Right ventricle myocardium superior (tissue), 1 donor: ENCODE measurements at places on chromosomes 6 and 20.

DNA sequence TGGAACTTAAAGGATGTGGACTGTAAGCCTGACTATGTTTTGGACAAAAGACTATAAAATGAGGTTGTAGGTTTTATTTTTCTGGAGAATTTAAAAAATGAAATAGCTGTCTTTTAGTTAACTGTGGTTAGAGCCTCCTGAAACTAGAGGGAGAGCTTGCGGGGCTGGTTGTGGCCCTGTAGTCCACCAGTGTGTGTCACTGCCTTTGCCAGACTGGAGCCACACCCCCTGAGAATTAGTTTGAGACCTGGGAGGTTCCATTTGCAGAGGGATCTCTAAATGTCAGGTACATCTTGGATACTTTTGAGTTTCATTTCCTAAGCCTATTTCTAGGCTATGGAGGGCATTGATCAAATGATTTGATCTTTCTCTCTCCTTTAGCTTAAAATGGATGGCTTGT lies 20.8 kb downstream of the ZC2HC1B start:
- DNase-seq, result no peak

- DNase-seq, result no peak
Observed at GRCh38 chr6:163691049-163691448, 276.5 kb downstream of the QKI start.

DNA sequence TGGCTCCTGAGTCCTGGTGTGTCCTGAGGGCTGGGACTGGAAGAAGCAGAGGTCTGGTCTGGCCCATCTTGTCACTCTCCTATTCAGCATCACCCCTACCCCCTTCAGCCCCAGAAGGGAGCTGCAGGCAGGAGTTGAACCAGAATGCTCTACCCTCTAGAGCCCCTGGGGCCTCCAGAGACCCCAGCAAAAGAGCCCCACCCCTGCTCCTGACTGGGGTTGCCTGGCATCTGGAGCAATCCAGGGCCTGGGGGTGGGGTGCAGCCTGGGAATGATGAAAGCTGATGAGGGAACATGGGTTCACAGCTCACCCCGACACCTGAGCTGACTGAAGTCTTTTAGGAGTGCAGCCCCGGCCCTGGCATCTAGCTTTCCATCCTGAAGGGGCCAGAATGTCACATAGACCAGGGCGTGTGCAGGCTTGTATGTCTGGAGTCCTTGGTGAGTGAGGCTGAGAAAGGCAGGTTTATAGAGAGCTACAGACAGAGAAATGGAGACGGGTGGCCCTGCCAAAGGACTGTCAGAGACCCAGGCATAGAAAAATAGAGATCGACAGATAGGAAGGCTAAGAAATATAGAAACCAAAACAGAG lies 12.2 kb downstream of the FGD2 start:
- no peak for DNase-seq

GRCh38 chr6:37679539-37680476 lies 17.9 kb downstream of the MDGA1 start:
- DNase-seq, result no peak

DNA sequence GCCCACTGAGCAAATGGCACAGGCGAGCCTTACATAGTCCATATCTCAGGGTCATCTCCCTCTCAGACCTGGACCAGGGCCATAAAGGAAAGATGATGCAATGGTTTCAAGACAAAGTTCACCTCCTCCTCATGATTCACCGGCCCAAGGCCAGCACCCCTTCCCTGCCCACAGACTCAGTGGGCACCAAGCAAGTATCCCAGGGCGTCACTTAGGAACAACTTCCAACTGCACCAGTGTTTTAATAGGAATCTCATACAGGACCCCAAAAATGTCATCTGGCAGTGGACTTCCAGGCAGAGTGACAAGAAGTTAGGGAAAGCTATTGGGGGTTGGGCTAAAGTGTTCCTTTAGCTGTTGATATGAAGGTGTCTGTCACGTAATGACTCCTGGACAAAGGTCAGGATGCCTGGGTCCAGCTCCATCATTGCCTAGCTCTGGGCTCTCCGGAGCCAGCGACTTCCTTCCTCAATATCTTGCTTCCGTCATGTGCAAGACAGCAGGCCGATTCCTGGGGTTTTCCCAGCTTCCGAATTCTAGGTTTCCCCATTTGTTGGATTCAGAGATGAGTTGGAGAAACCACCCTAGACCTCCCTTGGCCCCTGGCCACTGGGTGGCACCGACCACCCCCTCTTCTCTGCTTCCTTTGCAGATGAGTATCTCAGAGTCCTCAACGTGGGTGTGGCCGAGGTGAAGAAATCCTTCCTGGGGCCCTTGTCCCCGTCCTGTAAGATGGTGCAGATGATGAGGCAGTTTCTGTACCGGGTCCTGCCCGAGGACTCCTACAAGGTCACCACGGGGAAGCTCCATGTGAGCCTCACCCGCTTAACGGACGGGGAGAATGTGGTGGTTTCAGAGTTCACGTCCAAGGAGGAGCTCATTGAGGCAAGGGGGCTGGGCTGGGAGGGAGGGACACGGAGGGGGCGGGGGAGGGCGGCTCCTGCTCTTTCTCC lies 21.1 kb downstream of the PNPLA1 start:
- DNase-seq, result no peak

DNA sequence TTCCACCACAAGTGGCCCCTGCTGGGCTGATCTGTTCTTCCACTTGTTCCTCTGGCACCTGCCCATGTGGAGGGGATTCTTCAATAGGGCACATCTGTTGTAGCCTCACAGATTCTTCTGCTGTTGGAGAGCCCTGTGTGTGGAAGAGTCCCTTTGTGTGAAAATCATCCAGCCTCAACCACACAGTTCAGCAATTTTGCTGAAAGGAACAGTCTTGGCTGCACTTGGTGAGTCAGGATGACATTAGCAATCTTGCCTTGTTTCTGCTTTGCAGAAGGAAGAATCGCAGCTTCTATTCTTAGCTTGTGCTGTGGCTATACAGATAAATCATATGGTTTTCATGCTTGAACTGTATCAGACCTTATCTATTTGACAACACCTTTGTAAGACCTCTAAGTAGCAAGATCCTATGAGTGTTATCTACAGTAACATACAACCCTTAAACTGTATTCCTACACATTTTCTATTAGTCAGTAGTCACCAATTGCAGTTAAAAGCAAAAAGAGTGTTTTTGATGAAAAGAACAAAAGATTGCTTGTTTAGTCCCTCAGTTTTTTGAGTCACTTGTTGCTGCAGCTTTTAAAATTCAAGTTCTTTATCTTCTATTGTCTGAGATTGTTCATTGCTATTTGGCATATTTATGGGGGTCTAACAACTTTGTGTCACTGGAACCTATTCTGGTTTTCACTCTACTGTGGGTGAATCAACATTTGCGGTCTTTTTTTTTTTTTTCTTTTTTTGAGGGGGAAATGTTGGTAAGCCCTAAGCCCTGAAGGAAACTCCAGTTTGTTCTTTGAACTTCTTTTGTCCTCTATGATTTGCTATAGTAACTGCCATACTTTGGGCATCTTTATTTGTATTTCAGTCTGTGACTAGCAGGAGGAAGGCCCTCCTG lies 231.6 kb downstream of the TFAP2B start:
- DNase-seq, result no peak

GRCh38 chr20:5095454-5095853 lies 24.3 kb downstream of the PCNA start:
- no peak for DNase-seq

DNA sequence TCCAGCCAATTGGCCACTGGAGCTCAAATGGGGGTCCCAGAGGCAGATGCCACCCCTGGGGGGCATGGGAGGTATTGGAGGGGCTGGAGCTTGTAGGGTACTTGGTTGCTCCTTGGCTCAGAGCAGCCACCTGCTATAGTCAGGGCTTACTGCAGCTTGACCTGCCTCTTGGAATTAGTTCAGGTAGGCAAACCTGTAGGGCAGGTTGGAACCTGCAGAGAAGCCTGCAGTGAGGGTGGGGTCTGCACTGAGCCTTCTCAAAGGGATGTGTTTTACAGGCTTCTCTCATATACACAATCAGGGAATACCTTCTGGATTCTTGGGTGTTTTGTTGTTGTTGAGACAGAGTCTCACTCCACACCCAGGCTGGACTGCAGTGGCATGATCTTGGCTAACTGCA lies 94.2 kb upstream of the MYL9 start:
- no peak for DNase-seq

GRCh38 chr6:140879946-140880345 lies 1252.8 kb upstream of the GJE1 start:
- no peak for DNase-seq

DNA sequence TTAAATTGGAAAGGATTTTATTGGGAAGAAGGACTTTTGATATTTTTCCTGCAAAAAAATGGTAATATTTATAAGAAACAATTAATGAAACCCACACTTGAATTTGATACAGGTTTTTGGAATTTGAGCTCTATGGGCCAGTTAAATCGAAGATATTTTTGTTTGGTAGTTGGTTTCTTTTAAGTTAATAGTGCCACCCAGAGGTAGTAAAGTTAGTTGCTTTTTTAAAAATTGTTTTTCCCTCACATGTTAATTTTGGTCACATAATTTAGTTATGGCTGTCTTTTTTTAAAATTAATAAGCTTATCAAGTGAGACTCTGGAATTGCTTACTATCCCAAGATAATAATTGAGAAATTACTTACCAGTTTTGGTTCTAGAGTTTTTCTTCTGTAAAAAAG lies 7.1 kb downstream of the PRIM2 start:
- DNase-seq, result no peak

DNA sequence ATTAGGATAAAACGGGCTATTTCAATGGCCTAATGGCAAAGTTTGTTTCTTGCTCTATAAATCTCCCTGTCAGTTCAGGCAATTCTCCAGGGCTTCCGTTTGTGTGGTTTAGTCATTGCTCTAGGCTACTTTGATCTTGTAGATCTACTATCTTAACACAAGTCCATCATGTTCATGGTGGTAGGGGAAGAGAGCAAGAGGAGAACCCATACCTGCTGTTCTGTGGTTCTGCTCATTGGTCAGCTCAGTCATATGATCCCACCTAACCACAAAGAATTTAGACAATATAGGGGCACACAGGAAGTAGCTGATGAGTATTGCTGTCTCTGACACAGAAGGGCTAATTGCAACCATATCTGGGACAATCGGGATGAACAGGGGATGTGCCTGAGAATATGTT lies 4.9 kb upstream of the DEK start:
- DNase-seq, result no peak

DNA sequence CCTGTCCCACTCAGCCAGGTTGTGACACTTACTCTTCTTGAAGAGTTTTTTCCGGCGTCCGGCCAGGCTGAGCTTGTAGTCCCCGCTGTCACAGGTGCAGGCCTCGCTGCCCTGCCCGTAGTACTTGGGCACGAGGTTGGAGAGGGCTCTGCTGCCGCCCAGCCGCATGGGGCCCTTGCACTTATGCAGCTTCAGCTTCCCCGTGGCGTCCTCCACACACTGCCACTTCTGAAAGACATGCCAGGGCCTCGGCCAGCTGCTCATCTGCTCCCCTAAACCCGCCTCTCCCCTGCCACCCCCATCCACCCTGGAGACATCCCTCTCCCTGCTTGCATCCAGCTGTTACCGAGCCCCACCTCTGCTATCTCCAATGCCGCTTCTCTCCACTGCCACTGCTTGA lies 113.1 kb downstream of the SULF2 start:
- DNase-seq, result no peak

DNA sequence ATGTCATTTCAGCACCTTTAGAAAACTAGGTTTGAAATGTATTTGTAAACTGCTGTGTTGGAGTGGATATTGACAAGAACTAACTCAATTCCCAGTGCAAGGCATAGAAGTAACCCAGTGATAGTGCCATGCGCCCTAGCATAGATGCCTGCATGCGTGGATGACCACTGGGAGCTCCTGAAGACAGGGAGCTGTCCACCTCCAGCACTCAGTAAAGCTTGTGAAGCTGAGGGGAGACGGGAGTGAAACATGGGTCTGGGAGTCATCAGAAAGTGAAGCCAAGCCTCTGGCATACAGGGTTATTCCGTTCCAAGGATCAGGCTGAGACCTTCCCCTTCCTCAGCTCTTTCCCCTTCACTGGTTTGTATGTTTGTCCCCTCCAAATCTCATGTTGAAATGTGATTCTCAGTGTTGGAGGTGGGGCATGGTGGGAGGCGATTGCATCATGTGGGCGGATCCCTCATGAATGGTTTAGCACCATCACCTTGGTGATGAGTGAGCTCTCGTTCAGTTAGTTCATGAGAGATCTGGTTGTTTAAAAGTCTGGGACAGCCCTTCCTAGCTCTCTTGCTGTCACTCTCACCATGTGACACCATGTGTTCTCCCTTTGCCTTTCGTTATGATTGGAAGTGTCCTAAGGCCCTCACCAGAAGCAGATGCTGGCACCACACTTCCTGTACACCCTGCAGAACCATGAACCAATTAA lies 146.5 kb upstream of the FERMT1 start:
- no peak for DNase-seq

DNA sequence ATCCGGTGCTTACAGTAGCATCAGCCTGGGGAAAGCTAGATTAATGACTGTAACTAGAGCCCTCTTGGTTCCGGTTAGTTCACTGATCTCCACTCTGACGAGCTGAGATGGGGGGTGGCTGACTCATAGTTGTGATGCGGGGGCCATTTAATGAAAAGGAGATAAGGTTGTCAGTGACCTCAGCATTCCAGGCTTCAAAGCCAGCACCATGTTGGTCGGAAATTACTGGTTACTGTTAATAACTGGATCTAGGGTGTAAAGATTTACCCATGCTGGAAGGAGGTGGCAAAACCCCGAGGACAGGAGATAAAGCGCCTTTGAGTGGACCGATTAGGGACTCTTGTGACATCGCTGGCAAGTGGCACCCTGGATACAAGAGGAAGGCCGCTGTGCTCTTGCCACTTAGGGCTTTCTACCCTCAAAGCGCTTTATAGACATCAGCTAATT lies 21.1 kb downstream of the FOXC1 start:
- no peak for DNase-seq

DNA sequence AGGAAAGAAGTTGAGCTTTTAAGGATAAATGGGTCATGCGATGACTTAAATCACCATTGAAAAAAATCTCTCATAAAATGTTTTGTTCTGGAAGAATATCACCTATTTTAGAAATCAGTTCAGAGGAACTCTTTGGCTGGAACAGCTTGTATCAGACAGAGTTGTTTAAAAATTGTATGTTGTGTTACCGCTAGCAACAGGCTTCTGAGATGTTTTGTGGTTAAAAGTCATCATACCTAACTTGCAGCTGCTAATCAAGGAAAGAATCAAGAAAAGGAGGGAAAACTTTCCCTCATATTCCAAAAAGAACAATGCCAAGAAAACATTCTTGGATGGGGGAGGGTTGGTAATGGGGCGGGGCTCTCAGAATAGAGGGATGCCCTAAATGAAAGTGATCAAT lies 220.7 kb upstream of the CITED2 start:
- DNase-seq, result no peak

GRCh38 chr6:16402581-16402900 lies 164.2 kb downstream of the GMPR start:
- DNase-seq, result no peak

GRCh38 chr6:160160929-160161646 lies 39.5 kb downstream of the SLC22A1 start:
- no peak for DNase-seq

DNA sequence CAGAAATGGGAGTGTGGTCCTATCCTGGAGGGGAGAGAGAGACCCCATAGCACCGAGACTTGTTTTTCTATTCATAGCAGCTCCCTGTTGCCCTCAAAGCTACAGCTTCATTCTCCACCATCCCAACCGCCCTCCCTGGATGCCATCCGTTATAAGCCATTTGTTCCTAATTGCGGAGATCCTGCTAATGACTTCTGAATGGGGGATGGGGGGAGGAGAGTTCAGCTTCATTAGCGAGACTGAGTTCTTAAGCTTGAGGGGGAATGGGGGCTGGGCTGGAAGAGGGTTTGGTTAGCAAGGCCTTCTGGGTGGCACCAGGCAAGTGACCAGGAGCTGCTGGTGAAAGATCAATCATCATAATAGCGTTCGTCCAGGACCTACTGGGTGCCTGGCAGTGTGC lies 27.1 kb downstream of the FOXP4 start:
- DNase-seq, result no peak

- DNase-seq, result no peak
Observed at GRCh38 chr6:46642928-46643751, 9.5 kb downstream of the CYP39A1 start.

GRCh38 chr6:77183447-77183846 lies 279.8 kb downstream of the HTR1B start:
- DNase-seq, result no peak
